ENCODE measurements at places on chromosomes 6 and 20.
A peak's percentile ranks its signal among the peaks of the same experiment; 100 is the strongest.

GRCh38 chr6:58419321-58419720, 1101.9 kb downstream of the PRIM2 start:
- DNase-seq = no peak

DNA sequence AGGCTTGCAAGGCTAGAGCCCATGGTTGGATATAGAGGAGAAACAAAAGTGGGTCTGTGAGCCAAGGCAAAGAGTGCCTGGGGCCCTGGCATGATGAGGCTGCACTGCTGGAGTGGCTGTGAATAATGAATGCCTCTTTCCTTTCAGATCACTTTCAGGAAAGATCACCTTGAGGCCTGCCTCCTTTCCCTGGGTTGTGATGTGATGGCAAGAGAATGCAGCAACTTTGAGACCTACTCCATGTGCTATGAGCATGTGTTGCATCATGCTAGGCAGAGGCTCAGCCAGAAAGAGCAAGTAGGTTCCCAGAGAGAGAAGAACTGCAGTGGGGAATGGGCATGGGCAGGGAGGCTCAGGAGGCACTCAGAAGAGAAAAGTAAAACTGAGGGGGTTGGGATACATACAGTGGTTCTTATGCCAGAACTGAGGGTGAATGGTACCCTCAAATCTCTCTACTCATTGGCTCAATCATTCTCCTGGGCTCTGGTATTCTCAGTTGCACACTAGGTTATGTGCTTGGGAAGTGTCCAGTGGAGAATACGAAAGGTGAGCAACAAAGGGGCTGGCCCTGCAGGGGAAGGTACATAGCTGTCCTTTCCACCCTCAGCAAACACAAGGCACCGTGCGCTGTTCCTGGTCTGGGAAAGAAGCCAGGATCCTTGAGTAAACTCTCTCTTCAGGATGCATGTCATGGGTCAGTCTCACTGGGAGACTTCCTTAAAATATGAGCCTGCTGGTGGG, 45.9 kb downstream of the CD164 start:
- DNase-seq = no peak

DNA sequence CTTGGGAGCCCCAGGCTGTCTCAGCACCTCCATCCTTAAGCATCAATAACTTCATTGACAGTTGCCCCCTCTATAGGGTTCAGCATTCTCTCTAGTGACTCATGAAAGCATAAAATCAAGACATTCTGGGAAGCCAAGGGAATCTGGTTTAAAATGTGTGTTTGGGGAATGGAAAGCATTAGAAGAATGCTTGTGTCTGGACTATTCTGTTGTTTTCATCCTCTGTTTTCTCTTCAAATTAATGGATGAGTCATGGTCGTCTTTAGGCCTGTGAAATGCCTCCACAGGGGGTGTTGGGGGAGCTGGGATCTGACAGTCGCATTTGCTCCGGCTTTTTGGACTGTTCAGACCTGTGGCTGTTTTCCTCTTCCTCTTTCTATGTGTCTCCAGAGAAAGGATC, 279.7 kb downstream of the CDC5L start:
- no peak for DNase-seq

DNA sequence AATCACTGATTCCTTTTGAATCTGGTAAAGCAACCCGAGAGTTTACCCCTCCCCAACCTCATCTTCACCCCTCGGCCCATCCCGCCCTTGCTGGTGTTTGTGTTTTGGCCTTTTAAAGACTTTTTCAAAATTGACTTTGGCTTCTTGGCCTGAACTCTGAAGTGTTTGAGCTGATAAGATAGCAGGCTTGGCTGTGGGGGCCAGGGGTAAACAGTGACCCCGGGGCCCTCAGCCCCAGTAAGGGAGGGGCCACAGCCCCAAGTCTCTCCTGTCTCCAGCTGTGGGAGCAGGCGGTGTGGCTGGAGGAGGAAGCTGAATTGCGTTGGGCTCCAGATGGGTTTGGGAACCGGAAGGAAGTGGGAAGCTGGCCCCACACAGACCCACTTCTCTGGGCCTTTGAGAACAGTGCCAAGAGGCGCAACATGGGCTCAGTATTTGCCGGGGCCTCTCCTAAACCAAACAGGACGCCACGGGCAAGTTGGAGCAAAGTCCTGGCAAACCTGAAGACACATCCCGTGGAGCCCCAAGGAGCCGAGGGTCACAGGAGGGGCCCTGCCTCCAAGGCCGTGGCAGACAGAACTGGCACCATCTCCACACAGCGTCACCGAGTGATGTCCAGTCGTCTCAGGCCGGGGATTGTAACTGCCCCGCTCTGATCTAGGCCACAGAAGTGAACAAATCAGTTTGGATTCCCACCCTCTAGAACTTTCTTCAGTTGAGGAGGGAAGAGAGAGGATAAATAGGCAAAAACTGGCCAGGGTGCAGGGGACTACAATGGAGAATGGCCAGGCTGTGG, 54.3 kb upstream of the PTPN1 start:
- DNase-seq = no peak

DNA sequence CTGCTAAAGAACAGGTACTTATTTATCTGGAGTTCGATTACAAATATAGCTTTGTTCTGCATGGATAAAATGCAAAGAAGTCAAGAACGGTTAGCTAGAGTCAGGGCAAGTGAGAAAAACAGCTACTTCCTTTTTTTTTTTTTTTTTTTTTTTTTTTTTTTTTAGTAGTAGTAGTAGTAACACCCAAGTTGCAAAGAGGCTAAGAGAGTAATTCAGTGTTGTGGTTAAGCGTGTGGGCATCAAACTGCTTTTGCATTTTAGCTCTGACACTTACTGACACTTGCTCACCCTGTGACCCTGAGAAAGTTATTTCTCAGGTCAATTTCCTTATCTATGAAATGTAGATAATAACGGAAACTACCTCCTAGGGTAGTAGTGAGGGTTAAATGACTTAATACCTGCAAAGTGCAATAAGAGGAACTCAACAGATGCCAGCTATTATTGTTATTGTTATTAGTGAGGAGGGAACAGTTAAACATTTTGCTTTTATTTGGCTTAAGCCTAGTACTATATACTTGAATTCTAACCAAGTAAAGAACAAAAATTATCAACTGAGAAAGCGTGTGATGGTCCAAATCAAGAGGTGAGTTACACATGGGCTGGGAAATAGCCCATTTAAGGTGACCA, 86.7 kb upstream of the BACH2 start:
- DNase-seq = no peak

GRCh38 chr20:3753098-3753497, 14.5 kb downstream of the ADISSP start:
- DNase-seq = peak; percentile 51

DNA sequence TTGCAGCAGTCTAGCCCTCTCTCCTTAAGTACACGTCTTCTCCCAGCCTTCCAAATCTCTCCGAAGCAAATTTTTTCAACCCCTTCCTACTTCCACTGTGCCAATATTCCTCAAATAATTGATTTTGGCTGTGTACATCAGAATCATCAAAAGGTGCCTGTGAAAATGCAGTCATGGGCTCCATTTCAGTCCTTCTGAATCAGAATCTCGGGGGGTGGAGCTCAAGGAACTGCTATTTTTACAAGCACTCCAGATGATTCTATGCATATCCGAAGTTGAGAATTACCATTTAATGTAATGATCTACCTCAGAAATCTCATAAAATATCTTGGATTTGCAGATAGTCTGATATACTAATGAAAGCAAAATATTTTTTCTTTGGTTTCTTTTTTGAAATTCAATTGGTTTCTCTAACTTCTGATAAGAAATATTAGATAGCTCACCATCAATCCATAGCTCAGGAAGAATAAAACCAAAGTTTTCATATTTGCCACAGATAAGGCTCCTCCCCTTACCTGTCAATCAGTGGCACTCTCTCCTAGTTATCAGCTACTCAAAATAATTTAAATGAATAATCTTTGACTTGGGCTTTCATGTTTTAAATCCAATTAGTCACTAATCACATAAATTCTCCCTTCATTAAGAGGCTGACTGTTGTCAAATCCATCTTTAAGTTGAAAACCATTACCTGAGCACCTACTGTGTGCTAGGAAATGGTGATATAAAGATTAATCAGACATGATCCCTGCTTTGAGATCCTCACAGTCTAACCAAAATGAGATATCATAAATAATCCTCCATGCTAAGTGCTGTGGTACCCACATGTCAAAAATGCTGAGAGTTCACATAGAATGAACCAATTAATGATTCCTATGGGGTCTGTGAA, 36.4 kb upstream of the STXBP5 start:
- no peak for DNase-seq

DNA sequence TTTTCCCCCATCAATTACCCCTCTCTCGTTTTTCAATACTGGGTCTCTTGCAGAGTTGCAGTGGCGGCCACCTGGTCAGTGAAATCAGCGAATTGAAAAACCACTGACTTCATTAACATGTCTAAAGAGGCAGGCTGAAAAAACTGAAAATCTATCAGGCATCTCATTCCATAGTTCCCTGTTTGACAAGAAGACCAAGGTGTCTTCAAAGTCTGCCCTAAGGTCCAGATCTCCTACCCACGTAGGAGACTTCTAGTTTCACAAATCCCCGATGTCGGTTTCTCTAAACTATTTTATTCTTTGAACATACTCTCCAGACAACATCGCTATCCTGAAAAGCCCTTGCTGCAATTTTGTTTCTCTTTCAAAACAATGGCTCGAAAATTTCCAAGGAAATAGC, 796 bp upstream of the TUBB start:
- no peak for DNase-seq

DNA sequence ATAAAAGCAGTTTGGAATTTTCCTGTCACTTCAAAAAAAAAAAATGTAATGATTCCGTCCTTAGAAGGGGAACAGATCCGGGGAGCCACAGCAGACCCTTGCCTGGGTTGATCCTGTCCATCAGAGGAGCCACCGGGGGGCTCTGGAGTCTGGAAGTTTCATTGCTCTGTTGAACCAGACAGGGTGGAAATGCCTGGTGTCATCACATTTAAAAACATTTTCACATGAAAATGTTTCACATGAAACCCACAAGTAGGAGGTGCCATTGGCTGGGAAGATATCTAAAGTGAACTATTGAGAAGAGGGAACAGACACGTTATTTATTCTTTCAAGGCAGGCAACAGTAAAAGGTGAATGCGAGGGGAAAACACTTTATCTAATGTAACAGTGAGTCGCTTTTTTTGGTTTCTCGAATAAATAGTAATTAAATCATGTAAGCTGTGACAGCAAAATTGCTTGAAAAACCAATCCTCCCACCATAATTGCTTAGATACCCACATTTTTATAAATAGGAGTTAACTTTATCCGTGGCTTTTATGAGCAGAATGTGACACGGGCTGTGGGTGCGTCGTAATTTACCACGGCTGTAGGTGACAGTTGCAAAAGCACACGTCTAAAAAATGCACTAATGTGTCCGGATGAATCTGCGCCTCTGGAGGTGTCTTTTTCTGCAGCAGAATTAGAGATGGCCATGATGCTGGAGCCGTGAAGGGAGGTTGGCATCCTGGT, 323.4 kb downstream of the TAF4 start:
- no peak for DNase-seq

GRCh38 chr6:25603251-25603650, 48.8 kb upstream of the SCGN start:
- no peak for DNase-seq

DNA sequence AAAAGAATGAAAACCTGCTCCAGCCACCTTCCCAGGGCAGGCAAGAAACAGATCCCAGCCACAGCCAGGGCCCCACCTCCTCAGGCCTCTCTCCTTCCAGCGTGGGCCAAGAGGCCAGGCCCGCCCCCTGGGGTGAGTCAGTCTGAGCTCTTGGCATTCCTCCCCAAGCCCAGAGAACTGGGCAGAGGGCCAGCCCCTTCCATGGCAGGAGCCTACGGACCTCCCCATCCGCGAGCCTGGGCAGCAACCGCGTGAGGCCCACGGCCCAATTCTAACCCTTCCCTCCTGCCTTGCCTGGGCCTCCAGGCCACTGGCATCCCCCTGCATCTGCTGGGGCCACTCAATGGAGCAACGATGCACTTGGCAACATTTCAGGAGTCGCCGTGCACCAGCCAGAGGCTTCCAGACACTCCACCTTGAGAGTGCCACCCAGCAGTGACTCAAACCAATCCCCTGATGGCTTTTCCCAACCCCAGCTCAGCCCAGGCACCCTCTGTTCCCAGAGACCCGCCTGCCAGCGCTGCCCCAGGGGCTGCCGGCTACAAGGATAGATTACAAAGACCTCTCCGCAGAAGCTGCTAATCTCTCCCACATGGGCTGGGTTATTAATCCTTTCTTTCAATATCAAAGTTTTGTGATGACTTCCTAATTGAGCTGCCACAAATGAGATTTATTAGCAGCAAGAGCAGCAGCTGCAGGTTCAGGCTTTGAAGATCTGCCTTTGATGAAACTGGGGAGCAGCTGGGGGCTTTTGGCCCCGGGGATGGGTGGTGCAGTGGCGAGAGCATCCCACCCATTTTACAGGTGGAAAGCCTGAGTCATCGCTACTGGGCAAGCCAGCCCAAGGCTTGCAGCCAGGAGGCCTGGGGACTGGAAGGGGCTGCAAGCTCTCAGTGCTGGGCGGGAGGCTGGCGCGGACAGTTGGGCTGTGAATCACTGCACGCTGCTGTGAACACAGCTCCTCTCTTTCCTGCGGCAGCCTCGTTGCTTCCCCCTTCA, 85.7 kb downstream of the NFATC2 start:
- DNase-seq = no peak

DNA sequence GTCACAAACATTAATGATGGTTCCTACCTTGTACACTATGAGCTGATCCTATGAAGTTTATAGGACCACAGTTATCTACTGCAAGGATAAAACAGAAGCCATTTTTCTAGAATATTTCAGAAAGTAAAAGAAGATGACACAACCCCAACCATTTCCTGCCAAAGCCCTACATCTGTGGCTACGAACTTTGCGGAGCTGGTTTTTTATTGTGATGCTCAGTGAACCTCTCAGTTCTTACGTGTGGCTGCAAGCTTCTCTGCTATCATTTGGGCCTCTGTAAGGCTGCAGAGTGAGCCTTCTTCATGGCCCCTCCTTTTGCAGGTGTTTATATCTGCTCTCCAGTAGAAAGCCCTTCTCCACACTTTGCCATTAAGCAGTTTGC, 17.8 kb upstream of the TAGAP start:
- DNase-seq = peak; percentile 63

DNA sequence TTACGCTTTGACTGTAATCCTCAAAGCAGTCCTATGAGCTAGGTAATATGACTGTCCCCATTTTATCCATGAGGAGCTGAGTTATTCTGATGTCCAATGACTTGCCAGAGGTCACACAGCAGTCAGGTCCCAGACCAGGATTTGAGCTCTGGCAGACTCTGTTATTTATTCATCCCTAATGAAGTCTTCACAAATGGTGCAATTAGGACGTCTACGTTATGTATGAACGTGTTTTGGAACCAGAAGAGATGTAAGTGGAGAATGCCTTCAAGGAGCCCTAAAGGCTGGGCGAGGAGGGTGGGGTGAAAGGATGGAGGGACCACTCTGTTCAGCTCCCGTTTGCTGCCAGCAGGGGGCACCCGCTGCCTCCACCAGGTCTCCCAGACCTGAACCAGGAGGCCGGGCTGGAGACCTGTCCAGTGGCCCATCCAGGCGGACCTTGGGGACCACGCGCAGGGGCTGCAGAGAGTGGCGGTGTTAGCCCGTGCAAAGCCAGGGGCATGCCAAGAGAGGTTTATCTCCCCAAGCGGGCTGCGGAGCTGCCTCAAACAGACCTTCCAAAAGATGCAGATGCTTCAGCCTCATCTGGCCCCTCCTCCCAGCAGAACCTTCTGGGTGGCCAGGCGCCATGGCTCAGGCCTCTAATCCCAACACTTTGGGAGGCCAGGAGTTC, 15.2 kb upstream of the ZNF335 start:
- DNase-seq = peak; percentile 77

GRCh38 chr20:45937765-45938164, 3.3 kb downstream of the PCIF1 start:
- DNase-seq = no peak
